Transverse colon (tissue), 4 donors: ENCODE measurements at places on chromosomes 2 and 18.

DNA sequence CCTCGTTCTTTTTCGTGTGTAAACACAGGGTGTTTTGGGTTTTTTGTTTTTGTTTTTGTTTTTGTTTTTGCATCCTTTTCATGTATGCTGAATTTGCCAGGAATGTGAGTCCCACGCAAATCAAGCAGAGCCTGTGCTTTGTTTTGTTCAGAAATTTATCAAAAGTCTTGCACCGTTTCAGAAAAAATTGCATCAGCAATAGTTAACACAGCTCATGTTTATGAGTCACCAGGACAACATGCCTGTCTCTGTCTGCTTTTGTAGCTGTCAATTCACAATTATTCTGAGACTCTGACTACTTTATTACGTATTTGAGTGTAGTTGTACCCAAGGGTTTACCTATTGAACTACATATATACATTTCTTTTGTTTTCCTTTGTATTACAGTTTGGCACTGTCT, 38.3 kb downstream of the MRPL44 start:
- DNase-seq = no peak

DNA sequence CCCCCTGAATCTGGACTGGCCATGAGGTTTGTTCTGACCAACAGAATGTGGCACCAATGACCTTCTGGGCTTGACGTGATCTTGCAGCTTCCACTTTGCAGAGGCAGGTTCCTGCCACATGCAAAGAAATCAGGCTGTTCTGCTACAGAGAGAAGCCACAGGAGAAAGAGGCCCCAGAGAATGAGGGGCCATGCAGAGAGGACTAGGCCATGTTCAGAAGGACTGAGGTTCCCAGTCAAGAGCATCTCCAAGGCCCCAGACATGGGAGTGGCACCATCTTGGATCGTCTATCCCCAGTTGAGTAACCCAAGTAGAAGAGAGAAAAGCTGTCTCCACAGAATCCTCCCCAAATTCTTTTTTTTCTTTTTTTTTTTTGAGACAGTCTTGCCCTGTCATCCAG, 131.1 kb downstream of the ZBTB7C start:
- DNase-seq = no peak

DNA sequence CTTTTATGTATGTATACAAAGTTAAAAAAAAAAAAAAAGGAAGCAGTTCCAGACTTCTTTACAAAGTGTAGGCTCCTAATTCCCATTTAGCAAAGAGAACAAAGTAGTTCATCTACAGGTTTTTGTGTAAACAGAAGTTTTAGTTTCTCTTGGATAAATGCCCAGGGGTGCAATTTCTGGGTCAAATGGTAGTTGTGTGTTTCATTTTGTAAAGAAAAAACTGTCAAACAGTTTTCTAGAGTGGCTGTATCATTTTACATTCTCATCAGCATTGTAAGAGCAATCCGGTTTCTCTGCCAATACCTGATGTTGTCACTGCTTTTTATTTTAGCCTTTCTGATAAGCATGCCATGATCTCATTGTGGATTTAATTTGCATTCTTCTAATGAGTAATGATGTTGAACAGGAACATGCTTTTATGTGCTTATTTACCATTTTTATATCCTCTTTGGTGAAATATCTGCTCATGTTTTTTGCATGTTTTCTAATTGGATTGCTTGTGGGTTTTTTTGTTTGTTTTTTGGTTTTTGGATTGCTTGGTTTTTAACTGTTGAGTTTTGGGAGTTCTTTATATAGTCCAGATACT, 16.6 kb upstream of the PSME4 start:
- DNase-seq = no peak

- DNase-seq = no peak
Measured at GRCh38 chr2:134021830-134022524, 231.9 kb upstream of the MGAT5 start.

DNA sequence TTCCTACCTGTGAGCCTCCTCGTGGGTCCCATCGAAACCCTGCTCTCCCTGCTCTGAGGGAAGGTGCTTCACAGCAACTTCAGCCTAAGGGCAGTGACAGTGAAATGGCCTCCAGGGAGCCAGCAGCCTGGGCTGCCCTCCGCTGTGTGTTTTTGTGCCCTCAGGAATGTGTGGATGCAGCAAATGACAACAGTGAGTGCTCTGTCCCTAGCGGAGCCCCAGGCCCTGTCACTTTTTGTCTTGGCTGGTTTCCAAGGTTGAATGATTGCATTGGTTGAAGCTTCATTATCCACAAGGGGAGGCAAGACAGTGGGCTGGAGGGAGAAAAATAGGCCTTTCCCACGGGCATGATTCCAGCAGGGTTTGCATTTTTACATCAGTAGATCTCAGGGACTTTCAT, 42.9 kb downstream of the STON1 start:
- DNase-seq = no peak

- no peak for DNase-seq
Measured at GRCh38 chr2:221807706-221808105, 235.6 kb upstream of the EPHA4 start.

GRCh38 chr2:219664041-219664440, 36.6 kb downstream of the SLC4A3 start:
- DNase-seq = no peak

DNA sequence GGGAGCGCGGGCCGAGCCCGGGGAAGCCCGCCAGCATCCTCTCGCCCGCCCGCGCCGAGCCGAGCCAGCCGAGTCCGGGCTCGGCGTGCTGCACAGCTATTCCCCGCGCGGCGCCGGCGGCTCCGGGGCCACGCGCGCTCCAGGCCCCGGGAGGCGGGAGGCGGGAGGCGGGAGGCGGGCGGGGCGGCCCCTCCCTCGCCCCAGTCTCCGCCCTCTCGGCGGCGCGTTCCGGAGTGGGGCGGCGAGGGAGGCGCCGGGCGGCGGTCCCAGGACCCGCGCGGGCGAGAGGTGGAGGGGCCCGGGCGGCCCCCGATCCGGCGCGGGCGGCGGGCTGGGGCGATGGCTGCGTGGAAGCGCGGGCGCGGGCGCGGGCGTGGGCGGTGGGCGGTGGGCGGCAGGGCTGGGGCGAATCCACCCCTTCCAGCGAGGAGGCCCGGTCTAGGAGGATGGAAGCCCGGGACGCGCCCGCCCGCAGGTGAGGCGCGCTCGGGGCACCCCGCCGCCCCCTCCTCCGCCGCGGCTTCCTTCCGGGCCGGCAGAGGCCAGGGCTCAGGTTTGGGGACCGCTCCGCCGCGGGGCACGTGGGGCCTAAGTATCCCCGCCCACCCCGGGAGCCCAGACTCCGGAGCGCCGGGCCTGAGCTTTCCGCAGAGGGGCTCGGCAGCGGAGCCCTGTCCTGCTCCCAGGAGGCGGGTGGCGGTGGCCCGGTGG, at the start of gene ADCY3:
Gene ADCY3 (minus strand): TSS at position 140 of the 711 bp plus-strand sequence. CDS start 1,250 bp downstream, outside the sequence.
- peak; percentile 59 for DNase-seq

- peak; percentile 79 for DNase-seq
Measured at GRCh38 chr2:170530284-170530745, 184.8 kb upstream of the SP5 start.

DNA sequence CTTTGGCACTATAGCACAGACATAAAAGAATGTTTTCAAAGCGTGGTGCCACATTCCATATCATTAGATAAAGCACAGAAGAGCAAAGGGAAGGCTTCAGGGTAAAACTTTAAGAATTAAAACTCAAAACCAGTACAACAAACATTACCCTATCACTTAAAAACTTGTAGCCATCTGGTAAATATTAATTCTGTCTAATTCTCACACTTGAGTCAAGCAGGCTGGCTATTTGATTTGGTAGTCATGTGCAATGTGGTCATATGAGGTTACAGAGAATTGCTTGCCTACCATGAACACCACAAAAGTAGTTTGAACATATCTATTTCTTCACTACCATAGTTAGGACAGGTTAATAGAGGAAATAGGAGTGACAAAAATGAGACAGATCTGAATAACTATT, 244.9 kb downstream of the IRS1 start:
- no peak for DNase-seq

GRCh38 chr2:68837164-68837860, 33.9 kb downstream of the BMP10 start:
- DNase-seq = peak; percentile 78

GRCh38 chr2:172821370-172822338, 86.0 kb downstream of the RAPGEF4 start:
- DNase-seq = no peak

GRCh38 chr2:239466061-239466754, 65.4 kb upstream of the HDAC4 start:
- DNase-seq = no peak

GRCh38 chr2:179454443-179455171, 190.0 kb upstream of the SESTD1 start:
- DNase-seq = no peak

- no peak for DNase-seq
Measured at GRCh38 chr2:181124497-181124896, 144.1 kb downstream of the UBE2E3 start.

DNA sequence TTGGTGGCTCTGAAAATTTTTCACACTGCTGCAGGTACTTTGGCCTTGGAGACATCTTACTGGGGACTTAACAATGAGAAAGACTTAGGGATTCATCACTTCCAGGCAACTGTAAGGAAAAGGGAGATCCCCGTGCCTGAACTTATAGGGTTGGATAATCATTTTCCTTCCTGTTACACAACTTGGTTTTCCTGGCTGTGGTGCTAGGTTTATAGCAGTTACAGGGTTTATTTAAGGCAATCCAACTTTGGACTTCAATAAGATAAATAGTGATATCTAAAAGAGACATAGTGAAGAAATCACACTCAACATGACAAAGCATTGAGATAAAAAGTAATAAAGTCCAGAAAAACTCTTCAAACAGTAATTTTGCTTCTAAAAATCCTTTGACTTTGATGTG, 70.2 kb upstream of the RAPH1 start:
- no peak for DNase-seq

DNA sequence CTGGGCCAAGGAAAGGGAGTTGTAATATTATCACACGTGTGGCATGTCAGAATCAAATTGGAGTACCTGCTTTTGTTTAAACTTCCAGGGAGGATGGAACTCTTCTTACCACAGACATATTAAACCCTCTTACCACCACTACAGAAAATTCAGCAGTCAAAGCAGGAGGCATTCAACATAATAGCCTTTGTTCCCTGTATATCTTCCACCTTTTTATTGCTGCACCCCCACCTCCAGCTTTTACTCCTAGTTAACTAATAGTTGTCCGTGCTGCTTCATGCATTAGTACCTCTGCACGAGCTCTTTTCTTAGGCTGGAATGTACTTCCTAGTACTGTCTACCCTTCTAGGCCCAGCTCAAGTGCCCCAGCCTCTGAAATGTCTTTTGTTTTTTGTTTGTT, 14.9 kb upstream of the NR4A2 start:
- DNase-seq = no peak

- no peak for DNase-seq
Measured at GRCh38 chr2:25639131-25639530, 34.2 kb downstream of the DTNB start.

DNA sequence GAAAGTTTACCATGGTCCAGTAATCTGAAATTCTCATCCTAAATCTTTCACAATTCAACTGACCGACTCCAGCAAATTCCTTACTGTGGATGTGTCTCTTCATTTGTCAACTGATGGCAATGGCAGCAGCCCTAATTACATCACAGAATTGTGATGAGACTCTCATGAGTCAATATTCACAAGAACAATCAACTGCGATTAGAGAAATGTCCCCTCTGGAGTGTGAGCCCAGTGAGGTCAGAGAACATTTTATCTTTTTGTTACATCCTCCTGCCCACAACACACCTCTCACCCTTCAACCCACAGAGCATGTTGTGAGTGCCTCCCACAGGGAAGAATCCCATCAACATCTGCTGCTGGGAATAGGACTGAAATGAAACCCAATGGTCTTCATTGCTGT, 73.6 kb downstream of the CD226 start:
- DNase-seq = no peak

GRCh38 chr18:9216459-9216858, 79.9 kb downstream of the ANKRD12 start:
- DNase-seq = no peak

DNA sequence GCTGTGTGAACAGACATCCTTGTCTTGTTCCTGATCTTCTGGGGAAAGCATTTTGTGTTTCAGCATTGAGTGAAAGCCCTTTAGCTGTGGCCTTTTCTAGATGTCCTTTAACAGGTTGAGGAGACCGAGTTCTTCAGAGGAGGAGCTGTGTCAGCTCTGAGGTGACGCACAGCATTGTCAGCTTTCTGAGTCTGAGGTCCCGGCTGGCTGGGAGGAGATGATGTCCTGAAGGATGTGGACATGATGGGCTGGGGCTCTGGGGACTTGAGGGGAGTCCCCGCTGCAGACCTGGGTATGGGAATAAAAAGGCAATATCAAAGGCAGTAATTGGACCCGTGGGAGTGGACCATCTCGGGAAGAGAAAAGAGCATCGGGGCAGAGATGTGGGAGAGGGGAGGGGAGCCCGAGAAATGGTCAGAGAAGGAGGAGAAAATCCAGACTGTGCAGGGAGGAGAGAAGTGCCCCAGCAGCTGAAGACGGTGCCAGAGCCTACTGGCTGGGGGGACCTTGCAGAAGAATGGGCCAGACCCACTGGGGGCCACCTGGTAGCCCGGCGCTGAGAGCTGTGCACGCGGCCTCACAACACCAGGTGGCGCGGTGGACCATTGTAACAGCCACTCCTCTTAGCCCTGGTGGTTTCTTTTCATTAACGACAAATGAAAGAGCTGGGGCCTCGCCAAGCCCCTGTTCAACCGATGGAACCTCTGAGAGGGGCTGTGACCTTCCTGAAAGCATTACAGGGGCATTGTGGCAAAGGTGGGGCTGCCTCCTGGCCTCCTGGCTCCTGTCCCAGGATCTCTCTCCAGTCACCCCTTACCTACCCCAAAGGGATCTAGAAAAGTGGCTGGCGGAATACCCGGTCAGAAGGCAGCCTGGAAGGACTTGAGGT, 61.6 kb downstream of the ST3GAL5 start:
- peak; percentile 79 for DNase-seq

- DNase-seq = no peak
Measured at GRCh38 chr18:79567481-79568147, 112.0 kb upstream of the CTDP1 start.

- DNase-seq = no peak
Measured at GRCh38 chr2:99600981-99601651, 111.3 kb upstream of the REV1 start.

- DNase-seq = no peak
Measured at GRCh38 chr2:203751685-203752271, 45.3 kb downstream of the CD28 start.

GRCh38 chr18:74226156-74226555, 65.6 kb downstream of the CYB5A start:
- no peak for DNase-seq

DNA sequence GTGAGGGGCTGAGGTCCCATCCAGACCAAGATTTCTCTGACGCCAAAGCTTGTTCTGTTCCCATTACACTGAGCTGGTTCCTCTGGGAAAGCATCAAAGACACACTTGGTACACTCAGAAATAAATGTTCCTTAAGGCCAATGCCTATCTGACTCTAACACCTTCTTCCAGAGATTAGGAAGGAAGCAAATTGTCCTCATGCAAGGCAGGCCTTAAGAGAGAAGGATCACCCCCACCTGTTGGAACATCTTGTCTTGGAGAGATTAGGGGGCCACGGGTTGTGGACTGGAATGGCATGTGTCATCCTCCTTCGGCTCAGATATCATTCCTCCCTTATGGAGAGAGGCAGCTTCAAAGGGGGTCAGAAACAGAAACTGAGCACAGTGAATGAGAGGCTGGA, 100.2 kb downstream of the ANKRD44 start:
- DNase-seq = no peak
